CD8-positive, alpha-beta memory T cell (primary cell): ENCODE measurements at places on chromosomes 16 and 17.
A peak's percentile ranks its signal among the peaks of the same experiment; 100 is the strongest.

GRCh38 chr17:82830249-82830661 lies 9.6 kb downstream of the ZNF750 start:
- no peak for DNase-seq

DNA sequence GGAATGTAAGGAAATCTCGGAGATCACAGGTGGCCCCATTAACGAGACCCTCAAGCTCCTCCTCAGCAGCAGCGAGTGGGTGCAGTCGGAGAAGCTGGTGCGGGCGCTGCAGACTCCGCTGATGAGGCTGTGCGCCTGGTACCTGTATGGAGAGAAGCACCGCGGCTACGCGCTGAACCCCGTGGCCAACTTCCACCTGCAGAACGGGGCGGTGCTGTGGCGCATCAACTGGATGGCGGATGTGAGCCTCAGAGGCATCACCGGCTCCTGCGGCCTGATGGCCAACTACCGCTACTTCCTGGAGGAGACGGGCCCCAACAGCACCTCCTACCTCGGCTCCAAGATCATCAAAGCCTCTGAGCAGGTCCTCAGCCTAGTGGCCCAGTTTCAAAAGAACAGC lies 16.2 kb downstream of the MLYCD start:
- DNase-seq, result no peak

- DNase-seq, result no peak
Measured at GRCh38 chr16:51877686-51878085, 669.3 kb downstream of the TOX3 start.

GRCh38 chr16:75239542-75240122 lies 11.8 kb downstream of the BCAR1 start:
- no peak for DNase-seq

GRCh38 chr16:52090080-52090479 lies 456.9 kb downstream of the TOX3 start:
- DNase-seq, result no peak

DNA sequence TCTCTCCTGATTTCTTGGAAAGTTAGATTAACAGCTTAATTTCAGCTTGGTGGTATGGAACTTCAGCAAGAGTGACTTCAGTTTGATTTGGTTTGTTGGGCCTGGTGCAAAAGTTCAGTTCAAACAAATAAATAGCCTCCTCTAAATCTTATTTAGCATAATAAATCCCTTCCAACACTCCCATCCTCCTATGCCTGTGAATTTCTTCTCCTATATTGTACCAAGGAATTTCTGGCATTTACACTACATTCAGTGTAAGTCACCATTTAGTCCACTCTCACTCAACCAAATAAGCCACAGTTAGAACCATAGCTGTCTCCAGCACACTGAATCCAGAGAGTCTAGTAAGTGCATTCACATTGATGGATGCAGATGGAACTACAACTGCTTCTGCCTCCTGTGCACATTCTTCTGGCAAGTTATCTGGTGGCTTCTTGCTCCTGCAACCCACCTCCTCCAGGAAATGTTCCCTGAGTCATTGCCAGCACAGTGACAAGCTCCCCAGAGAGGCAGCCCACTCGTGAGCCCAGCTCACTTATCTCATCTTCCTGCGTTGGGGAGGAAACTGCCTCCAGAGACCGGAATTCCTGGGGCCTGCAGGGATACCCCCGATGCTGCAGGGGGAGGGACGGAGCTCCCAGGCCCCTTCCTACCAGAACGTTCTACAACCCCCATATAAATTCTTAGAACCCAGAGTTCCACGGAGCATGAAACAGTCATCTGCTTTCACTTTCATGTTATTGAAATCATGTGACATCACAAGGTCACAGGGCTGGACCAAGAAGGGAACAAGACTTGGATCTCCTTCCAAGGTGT lies 318.3 kb downstream of the PHKB start:
- DNase-seq, result peak; percentile 2

DNA sequence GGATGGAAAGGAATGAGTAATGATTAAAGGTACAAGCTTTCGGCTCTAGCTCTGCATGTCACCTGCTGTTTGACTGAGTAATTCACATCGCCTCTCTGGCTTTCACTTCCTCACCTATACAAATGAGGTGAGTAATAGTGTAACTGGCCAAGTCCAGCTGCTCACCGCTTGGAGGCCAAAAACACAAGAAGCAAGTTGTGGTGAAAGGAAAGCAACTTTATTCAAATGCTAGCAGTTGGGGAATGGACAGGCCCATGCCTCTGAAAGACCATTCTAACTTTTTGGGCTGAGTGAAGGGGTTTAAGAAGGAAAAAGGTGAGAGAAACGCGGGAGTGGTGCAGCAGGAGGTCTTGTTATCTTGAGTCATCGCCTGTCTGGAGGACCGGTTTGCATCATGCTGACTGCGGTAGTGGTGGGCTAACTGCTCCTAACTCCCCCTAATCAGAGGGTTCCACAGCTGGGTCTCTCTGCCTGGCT lies 45.7 kb upstream of the CSNK2A2 start:
- DNase-seq, result no peak

DNA sequence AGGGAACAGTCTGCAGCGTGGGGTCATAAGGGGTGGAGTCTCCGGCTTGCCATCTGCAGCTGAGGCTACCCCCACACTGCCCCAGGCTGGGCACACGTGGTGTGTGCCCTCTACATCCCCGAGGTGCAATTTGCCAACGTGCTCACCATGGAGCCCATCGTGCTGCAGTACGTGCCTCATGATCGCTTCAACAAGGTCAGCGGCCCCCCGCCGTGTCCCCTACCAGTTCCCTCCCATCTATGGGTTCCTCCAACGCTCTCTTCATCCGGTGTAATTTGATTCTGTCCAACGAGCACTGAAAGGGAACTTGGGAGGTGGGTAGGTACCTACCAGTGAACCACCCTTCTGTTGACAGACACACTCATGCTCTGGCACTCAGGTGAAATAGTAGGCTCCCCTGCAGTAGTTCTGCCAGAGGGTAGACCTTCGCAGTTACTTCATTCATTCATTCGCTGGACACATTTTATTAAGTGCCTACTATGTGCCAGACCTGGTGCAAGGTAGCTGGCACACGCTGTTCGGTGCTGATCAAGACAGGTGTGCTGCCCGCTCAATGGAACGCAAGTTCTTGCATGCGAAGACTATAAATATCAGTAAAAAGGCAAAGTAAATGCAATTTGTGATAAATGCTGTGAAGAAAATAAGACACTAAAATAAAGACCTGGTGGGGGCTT lies 2.7 kb downstream of the MLLT6 start:
- DNase-seq, result no peak
